Esophagus mucosa (tissue), 1 donor: ENCODE measurements at places on chromosomes 2 and 18. TPM values are rescaled to one million over a fixed set of nuclear protein-coding genes. Genes with fewer than 3 reads are reported as not detected.

The ANKRD62 gene
- total RNA-seq, result 0.48 TPM

The ANKMY1 gene
- 8.9 TPM for total RNA-seq

The MC5R gene
- total RNA-seq, result 0.28 TPM

The TFPI gene
- total RNA-seq, result 9.1 TPM

The LAMA3 gene
- 40.1 TPM for total RNA-seq

The KCNIP3 gene
- total RNA-seq, result 0.96 TPM

The RAB27B gene
- 35.3 TPM for total RNA-seq

The TCF7L1 gene
- 4.5 TPM for total RNA-seq
